Stimulated activated CD8-positive, alpha-beta memory T cell treated with anti-CD3 and anti-CD28 coated beads, Interleukin-7, amount 100 ng/mL, for 48 hours (primary cell): ENCODE measurements at places on chromosomes 16 and 17.

DNA sequence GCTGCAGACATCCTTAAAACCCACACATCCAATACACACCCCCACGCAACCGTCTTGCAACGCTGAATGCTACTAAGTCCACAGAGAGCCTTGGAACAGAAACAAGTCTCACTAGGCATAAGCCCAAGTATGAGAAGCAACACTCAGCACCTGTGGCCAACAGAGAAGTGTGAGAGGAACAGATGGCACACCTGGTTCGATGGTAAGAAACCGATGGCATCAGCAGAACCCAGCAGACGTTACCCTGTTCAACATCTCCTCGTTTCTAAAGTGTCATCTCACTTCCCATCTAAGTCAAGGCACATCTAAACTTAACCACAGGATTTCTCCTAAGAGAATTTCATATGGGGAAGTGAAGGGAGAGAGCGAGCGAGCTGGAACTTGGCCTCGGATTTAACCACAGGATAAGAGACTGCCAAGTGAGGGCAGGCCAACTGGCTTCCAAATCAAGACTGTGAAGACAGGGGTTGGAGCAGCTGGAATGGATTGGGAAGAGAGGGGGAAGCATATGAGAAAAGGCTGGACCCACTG, 41.0 kb downstream of the NXPH3 start:
- DNase-seq, result no peak

GRCh38 chr17:2400474-2400866, 390 bp downstream of the MNT start:
- DNase-seq, result peak; percentile 48

DNA sequence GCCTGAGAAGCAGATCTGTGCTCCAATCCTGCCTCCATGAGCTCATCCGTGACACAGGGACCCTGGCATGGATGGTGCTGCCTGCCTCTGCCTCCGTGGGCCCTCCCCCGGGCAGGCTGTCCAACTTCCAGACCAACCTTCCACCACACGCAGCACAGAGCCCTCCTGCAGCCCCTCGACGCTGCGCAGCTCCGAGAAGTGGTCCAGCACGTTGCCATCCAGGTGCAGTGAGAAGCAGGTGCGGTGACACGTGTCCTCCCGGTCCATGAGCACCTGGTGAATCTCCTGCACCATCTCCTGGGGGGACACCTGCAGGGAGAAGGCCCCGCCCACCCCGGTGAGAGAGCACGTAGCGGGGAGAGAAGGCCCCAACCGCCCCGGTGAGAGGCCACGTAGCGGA, 8.4 kb downstream of the CLUH start:
- DNase-seq, result no peak

- no peak for DNase-seq
These were observed 1421.6 kb upstream of the CDH8 start for GRCh38 chr16:63457869-63458268.

DNA sequence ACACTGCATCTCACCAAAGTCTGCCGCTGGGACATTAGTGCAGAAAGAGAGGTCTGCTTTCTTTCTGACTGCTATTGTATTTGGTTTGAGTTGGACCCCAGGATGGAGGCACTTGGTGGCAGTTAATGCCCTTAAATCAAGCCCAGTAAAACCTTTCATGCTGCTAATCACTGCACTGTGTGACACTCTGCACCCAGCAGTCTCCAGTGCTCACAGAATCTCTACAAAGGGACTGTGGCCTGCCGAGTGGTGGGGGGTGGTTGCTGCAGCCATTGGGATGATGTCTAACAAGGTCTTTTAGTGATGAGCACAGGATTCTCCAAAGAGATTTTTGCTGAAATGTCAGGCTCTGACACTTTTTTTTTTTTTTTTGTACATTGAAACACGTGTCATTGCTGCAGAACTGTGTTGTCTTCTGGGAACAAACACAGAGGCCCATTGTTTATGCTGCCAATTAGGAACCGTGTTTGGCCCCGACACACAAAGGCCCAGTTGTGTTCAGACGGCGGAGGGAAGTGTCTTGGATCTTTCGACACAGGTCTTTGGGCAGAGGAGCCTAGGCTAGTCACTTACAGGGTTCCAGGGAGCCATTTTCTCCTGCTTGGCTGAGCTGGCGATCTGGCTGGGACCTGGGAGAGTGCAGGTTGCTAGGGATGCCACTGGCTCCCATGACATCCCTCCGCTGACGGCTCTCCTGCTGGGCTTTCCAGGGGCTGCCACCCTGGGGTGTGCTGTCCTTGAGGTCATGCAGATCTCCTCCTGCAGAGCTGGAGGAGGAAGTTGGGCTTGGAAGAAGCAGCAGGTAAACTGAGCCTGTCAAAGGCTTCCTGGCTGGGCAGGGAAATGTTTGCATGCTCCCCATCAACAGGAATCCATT, 16.2 kb upstream of the TNRC6C start:
- no peak for DNase-seq

- no peak for DNase-seq
These were observed 170.1 kb upstream of the CDH13 start for GRCh38 chr16:82456683-82457082.

DNA sequence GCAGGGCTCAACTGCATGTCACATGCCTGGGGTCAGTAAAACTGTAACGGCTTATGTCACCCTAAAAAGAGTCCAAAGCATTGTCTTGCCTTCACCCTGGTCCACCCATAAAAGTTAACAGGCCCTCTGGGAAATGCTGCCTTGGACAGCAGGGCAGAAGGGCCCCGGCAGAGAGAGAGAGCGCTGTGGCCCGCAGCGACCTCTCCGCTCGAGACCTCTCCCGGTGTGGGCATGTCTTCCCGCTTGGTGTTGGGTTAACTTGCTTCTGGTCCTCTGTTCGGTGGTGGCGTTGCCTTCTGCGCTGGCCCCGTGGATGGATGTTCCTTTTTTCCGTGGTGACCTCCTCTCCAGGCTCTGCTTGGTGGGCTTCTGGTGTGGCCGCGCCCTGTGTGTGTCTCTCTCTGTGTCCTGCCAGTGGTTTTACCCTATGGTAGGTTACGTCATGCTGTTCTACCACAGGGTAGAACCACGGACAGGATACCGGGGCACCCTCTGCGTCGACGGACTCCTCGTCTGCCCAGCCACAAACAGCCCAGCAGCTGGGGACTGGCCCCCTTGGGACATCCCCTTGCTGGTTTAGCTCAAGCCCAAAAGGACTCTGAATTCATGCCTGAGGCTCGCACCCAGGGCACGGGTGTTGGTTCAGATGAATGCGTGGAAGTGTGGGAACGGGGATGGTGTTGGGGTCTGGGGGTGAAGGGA, 18.3 kb upstream of the CLEC18A start:
- no peak for DNase-seq

- no peak for DNase-seq
These were observed 9.3 kb downstream of the CENPX start for GRCh38 chr17:82013341-82013740.

DNA sequence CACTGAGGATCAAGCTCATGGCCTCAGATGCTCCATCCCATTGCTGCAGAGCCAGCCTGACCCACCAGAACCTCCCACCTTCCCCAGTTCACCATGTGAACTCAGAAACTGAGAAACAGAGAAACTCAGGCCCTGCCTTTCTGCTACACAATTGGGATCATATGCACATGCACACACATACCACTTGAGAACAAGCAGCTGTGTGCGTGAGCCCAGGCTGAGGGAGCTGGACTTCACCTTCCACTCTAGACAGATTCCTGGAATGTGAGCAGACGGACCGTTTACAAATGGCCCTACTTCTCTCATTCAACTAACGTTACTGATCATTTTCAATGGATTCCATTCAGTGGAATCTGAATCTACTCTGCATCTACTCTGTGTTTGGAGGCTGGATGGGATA, 1.7 kb upstream of the SPEM2 start:
- no peak for DNase-seq

GRCh38 chr16:52411011-52411410, 135.9 kb downstream of the TOX3 start:
- DNase-seq, result no peak

DNA sequence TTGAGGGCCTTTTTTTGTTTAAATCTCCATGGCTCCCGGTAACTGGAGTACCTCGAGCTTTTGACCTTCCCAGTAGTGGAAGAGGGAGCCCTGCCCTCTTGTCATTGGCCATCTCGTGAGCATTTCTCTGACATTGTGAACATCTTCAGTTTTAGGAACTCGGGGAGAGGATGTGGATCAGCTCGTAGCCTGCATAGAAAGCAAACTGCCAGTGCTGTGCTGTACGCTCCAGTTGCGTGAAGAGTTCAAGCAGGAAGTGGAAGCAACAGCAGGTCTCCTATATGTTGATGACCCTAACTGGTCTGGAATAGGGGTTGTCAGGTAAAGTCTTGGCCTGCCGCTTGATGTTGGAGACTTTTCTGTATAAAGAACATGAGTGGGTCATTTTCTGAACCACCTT, 24.3 kb downstream of the NTAN1 start:
- no peak for DNase-seq

DNA sequence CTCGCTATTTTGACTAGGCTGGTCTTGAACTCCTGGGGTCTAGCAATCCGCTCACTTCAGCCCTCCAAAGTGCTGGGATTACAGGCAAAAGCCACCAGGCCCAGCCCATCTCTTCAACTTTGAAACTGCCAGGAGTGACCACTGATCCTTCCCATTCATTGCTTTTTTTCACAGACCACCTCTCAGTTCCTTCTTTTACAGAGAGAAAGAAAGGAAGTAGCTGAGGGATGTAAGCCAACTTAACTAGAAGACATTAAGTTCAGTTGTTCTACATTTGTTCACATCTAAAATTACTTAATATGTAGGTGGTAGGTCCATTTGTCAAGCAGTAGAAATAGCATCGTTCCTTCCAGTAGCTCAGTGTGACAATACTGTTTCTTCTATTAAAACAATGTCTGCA, 219.8 kb downstream of the STX8 start:
- DNase-seq, result no peak

DNA sequence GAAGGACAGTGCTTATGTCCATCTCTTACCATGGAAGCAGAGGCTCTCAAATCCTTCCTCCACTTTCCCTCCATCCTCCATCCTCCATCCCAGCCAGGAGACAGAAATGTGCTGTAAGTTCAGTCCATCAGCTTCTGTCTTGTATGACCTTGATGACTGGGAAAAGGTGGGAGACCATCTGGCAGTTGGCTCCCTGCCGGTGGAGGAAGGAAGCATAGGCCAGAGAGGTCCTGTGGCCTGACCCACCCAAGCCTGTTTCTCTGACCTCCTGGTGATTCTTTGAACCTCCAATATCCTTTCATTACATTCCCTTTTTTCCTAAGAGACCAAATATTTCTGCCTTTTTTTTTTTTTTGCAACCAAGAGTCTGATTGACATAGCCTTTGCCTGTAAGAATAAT, 215.3 kb downstream of the ABCC12 start:
- DNase-seq, result no peak

GRCh38 chr17:13474073-13474800, 127.5 kb downstream of the HS3ST3A1 start:
- no peak for DNase-seq

DNA sequence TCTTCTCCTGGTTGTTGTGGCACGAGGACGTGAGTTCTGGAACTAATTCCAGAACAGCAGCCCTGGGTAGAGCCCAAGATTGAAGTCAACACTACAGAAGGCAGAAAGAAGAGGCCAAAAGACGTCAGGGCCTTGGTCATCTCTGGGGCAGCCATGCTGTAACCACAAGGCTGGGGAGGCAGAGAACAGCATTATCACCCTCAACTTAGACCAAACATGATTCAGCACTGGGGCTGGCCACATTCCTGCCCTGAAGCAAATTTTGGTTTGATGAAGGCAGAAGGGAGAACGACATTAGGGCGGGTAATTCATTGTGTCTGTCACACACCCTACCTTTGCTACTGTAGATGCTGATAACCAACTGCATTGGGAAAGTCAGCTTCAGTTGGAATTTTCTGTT, 9.7 kb upstream of the ALOX15B start:
- no peak for DNase-seq

DNA sequence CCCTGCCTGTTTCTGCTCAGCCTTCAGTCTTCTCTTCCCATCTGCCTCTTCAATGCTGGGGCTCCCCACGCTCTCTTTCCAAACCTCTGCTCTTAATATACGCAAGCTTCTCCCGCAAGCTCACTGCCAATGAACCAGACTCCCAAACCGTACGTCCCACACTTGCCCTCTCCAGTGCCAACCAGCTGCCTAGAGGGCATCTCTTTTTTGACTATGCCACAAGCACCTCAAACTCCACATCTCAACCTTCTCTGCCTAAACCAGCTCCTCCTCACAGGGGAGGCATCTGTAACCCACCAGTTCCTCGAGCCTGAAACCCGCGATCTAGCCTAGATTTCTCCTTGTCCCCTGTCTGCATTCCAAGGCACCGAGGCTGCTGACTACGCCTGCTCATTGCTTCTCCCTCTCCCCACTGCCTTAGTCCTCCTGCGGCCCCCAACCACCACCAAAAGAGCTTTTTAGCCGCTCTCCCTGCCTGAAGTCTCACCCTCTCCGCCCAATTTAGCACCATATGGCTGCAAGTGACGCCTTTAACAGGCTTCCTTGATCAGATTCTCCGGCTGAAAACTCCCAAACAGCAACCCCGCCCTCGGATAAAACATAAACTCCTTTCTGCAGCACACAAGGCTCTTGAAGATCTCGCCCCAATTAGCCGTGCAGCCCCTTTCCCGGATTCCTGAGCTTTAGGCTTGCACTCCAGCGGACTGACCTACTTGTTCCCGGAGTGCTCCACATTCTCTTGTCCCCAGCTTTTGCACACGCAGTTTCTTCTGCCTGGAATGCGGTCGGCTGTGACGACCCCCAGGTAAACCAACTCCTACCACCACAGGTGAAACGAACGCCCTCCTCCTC, 1.5 kb downstream of the GGA2 start:
- DNase-seq, result no peak

DNA sequence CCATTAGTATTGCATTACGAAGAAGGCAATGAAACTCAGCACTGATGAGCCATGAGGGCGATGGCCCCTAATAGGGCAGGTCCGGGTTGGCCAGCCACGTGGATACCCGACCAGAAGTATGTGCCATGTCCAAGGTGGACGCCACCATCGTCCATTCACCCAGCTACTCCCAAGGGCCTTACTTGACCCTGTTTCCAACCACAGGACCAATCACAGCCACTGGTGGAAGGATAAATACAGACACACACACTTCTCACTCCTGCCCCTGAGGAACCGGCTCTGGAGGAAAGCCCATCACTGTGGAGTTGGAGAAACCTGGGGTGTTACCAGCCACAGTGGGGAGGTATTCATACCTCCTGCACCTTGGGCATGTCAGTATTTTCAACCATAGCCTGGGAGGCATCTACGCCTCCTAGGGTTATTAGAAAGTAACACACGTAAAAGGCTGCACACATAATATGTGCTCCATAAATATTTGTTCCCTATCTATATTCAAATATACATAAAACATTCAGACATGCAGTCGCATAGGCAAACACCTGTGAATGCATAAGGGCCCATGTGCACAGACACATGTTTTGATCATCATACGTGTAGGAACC, 5.4 kb upstream of the ITGA3 start:
- DNase-seq, result no peak

DNA sequence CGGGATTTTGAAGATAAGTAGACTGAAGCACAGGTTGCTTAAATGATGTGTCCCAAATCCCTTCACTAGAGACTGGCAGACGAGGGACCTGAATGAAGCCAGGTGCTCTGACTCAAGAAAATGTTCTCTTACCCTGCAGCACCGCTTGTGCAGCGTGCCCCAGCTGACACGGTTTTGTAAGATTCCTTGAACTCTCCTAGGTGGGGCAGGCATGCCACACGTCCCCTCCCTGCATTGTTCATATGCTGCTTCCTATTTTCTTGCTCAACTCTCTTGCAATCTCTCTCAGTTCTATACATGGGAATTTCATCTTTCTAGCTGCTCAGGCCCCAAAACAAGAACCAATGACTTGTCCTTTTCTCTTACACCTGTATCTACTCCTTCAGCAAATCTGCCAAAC, 22.1 kb upstream of the HNF1B start:
- no peak for DNase-seq
